ENCODE measurements at places on chromosomes 12 and 14.

DNA sequence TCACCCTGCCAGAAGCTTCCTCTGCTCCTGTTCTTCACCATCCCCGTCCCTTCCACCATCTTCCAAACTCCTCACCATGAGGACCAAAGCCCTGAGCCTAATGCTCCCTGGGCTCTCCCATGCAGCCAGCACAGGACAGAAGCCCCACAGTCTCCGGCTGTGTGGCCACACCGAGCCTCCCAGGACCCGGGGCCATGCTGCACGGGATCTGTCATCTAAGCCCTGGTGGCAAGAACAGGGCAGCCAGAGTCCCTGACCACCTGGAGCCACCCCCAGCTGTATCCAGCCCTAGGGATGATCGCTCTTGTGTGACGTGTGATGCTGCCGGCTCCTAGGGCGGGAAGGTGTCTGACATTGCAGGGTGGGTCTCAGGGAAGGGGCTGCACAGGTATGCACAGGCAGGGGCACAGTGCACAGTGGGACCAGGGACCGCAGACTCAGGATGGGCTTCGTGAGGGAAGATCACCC lies 8.1 kb downstream of the TMEM179 start:
- no peak for DNase-seq

DNA sequence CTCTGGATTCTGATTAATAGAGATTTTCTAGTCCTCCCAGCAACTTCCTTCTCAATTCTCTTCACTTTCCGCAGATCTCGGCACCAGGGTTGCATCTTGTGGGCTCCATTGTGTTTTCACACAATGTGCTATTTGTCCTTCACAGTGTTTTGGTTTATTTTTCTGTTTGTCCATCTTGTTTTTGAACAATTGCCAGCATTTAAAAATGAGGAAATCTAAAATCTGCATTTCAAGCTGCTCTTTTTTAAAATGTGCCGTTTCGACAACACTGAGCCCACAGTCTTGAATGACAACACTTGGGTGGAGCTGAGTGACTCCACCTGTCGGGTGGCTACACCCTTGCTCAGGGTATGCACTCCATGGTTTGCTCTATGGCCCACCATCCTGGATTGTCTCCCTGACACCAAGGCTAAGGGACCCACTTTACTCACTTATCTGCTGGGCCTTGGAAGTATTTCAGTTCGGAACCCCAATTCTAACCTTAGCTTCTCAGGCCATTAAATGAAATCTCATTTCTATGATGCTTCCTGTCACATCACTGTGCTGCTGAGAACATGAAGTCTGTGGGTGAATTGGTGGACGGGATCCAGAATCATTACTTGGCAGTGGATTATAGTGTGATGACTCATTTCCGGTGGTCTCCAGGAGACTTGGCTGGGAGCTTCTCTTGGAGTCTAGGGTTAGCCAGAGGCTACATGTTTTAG lies 3.4 kb upstream of the MYRFL start:
- no peak for DNase-seq

GRCh38 chr12:96261557-96261956 lies 67.4 kb downstream of the ELK3 start:
- no peak for DNase-seq

DNA sequence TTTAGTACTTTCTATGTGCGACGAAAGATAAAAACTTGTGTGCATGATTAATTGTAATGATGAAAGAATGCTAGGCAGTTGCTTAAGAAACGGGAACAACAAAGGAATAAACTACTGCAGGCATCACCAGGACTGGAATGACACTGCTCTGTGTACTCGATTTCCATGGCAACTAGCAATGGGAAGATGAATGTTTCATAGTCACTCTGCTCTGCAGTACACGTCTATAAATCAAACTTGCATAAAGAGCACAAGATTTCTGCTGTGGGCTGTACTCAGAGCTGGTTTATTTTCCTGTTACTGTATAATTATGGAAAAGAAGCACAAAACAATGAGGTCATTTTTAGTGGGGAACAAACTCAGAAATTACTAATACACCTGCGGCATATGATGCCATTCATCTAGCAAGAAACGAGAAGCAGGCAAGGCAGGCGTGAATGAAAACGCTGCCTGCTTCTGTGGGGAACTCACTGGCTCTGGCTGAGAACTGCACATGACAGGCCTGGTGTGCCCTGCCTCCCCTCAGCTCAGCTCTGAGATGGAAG lies 41.8 kb downstream of the EFCAB11 start:
- no peak for DNase-seq

GRCh38 chr12:133204264-133204603 lies 22.9 kb downstream of the ZNF268 start:
- DNase-seq: no peak

GRCh38 chr14:52279408-52279807 lies 11.9 kb downstream of the PTGDR start:
- no peak for DNase-seq

GRCh38 chr14:21026988-21027315 lies 2.1 kb upstream of the NDRG2 start:
- no peak for DNase-seq

DNA sequence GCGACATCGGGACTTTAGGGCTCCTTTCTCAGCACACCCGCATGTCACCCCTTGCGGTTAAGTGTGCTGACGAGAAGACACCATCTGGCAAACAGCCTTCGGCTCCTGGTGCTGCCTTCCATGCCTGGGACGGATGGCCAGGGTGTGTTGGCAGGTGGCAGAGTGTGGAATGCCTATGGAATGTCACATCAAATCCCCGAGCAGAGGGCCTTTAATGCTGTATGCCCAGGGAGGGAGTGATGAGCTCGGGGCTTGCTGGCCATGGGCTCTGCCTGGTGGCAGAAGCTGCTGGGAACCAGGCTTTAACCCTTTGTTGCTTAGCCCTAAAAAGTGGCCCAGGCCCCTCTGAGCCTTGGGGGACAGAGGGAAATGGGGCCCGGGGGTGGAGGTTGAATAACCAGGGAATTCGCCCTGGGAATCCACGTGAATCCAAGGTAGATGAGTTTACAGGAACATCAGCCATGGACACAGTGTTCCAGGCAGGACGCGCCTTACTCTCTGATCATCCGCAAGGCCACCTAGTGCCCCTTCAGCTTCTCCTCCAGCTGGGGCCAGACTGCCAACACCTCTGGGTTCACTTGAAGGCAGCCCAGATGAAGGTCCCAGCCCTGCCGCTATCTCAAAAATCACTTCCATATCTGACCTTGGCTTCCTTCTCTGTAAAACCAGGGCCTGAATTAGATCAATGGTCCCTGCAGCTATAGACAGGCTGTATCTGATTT lies 17.4 kb downstream of the FAM181A start:
- DNase-seq: no peak

GRCh38 chr14:41986700-41987099 lies 380.0 kb downstream of the LRFN5 start:
- DNase-seq: no peak

DNA sequence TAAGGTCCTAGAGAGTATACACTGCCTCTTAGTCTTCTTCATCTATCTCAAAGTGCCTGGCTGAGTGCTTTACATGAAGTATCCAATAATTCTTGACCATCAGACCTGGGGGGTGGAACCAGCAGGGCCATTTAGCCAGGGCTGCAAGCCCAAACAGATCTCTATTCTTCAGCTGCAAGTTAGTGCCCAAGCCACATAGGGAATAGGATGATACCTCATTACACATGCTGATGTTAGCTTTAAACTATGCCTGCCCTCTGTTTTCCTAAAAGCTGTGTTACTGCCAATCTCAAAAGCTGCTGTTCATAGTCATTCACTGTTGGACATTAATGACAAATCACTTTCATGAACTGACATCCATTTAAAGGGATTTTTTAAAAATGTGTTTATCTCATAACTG lies 16.7 kb upstream of the IFNG start:
- DNase-seq: no peak

DNA sequence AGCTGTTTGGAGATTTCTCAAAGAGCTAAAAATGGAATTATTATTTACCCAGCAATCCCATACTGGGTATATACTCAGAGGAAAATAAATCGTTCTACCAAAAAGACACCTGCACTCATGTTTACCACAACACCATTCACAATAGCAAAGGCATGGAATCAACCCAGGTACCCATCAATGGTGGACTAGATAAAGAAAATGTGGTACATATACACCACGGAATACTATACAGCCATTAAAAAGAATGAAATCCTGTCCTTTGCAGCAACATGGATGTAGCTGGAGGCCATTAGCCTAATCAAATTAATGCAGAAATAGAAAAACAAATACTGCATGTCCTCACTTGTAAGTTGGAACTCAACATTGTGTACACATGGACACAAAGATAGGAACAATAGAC lies 37.9 kb downstream of the WBP11 start:
- no peak for DNase-seq

DNA sequence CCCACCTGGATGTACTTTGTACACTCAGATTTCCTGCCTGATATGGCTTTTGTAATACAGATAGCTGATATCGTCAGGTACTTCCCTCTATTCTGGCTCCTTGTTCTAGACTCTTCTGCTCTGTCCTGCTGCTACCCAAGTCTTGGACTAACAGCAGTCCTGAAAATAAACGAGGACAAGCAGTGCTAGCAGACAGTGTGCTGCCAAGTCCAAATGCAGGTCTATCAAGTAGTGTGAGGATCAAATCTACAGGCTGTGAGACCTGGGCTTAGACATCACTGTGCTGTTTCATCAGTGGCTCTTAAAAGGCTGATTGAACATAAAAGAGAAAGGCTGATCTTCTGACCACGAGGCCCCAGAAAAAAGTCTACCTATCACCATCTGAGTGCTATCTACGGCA lies 418.1 kb downstream of the APAF1 start:
- no peak for DNase-seq

DNA sequence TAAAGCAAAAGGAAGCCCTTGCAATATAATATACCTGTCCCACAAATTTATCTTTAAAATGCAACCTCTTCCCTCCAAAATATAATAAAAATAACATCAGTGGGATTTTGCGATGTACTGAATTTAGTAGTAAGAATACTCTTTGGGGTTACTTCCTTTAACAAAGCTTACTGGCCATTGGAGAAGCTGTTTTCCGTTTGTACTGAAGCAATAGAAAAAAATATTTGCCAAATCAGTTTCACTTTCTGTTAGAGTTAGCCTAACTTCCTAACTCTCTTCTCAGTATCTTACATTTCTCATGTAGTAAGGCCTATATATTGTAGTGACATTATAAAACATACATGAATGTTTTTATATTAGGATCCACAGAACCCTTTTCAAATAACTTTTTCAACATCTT lies 3.7 kb downstream of the MAX start:
- DNase-seq: no peak

GRCh38 chr14:81408595-81408994 lies 8.5 kb upstream of the STON2 start:
- no peak for DNase-seq

DNA sequence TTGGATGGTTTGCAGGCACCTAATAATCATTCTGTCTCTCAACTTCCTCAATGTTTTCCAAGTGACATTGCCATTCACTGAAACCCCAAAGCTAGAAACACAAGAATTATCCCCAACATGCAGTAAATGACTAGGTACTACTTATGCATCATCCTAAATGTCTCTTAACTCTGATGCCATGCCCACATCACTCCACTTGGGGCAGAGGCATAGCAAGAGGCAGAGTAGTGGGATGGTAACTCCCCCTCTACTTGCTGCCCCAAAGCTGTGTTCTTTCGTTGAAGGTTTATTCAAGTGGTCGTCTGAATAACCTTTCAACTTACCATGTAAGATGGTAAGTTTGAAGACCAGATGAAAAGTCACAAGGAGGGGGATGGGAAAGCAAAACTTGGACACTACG lies 77.9 kb upstream of the SOX5 start:
- no peak for DNase-seq

DNA sequence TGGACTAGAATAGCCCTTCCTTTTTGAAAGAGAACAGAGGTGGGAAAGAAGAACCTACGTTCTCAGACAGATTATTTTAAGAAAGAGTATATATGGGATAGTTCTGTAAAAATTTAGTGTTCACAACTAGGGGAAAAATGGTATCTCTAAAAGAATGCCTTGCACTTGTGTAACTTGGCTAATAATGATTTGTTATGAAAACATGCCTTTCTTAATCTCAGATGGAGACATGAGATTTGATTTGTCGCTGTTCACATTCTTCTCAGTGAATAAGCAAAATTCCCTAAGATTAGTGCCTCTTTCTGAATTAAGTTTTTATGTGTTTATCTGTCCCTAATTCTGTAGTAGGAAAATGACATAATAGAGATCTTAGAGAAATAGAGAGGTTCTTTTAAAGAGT lies 100.8 kb downstream of the USP15 start:
- DNase-seq: no peak

GRCh38 chr12:125194987-125195386 lies 129.8 kb downstream of the AACS start:
- DNase-seq: no peak

DNA sequence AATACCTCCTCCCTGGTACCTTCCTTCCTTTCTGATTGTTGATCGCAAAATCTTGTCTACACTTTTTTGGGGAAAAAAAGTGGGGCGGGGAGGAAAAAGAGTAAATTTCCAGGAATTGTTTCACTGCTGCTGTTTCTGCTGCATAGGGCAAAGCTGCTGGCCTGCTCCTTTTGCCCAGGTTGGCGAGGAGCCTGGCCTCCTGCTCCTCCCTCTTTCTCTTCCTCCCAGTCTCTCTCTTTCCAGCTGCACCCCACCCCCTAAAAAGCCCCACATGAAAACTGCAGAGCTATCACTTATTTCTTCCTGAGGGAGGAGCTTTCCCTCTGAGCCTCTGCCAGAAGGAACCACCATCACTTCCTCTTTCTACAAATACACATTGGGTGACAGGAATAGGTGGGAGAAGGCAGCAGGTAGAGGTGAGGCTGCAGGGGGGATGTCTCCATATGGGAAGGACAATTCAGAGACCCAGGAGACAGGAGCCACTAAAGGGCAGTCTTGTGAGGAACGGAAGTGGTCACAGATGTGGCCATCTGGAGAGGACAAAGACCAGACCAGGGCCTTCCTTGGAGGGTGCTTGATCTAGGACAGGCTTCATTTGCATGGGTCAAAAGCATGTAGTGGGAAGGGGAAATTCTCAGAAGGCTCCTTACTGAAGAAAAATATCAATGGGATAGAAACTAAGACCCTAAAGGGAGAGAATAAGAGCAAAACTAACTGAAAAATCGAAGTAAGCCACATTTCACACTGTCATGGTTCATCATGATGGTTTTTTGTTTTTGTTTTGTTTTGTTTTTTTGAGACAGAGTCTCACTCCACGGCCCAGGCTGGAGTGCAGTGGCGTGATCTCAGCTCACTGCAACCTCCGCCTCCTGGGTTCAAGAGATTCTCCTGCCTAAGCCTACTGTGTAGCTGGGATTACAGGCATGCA lies 14.8 kb downstream of the ZBTB39 start:
- DNase-seq: no peak

GRCh38 chr14:55111122-55111708 lies 17.8 kb upstream of the LGALS3 start:
- no peak for DNase-seq

All from stimulated activated CD4-positive, alpha-beta T cell treated with anti-CD3 and anti-CD28 coated beads, TNF-alpha, amount 100 ng/mL, for 4 hours (primary cell).